GM18507 (cell line): ENCODE measurements at places on chromosomes 2 and 18.
A peak's percentile ranks its signal among the peaks of the same experiment; 100 is the strongest.

GRCh38 chr2:230824406-230824978, 40.2 kb upstream of the ITM2C start:
- peak; percentile 66 for DNase-seq

DNA sequence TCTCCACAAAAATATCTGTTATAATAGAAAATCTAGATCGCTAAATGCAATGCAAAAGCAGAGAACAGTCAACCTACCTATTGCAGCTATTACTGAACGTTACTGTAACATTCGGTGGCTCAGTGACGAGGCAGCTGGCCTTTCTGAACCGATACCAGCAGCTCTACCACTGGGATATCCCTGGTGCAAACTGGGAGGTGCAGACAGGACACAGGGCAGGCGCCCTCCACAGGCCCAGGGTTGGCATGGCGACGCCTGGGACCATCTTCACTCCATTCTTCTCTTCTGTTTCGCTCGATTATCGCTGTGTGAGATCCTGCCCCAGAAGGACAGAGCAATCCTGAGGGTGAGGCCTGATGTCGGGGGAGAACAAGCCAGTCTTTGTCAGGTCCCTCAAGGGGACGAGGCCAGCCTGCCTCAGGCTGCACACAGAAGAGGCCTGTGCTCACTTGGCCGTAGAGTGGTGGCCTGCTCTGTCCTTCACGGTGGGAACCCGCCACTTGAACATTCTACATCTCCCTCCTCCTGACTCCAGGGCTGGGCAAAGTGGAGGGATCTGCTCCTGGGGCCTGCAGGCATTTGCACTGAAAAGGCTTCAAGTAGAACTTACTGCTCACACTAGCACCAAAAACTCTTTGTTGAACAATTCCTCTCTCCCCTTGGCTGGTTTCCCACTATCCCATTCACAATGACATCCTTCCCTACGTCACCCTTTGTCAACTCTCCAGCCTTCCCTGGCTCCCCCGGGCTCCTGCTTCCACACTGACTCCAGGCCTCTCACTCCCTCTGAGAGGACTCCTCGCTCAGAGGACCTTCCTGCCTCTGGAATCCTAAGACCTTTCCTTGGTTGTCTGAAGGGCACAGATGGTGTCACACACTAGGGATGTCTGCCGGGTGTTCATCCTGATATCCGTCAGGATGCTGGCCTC, 49.7 kb downstream of the CYRIA start:
- no peak for DNase-seq

DNA sequence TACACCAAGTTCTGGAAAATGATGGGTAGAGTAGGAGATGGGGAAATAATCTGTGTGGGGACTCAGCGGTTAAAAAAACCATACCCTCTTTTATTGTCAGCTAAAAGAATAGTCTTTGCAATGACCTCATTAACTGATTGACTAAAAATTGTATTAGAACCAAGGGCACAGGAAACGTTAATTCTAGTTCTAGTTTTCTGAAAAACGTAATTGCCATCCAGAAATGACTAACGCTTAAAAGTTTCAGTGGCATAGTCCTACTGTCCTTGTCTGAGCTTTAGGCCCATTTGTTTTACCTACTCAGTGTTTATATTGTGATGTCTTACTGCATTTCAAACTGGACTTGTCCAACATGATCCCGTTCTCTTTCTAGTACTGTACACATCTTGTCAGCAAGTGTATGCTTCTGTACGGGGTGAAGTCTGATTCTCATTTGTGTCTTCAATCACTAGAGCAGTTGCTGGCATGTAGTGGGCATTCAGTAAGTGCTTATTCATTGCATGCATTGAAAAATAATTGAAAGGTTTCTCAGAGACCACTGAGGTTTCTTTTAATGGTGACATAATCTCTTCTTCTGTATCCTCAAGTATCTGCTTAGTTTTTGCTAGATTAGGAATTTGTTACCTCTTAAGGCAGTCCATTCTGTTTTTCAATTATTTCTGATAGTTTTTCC, 81.5 kb downstream of the ZNF407 start:
- DNase-seq: no peak

GRCh38 chr2:217755027-217755745, 247.6 kb downstream of the TNS1 start:
- DNase-seq: no peak

- no peak for DNase-seq
Observed at GRCh38 chr2:223971-224760, 39.7 kb downstream of the SH3YL1 start.

DNA sequence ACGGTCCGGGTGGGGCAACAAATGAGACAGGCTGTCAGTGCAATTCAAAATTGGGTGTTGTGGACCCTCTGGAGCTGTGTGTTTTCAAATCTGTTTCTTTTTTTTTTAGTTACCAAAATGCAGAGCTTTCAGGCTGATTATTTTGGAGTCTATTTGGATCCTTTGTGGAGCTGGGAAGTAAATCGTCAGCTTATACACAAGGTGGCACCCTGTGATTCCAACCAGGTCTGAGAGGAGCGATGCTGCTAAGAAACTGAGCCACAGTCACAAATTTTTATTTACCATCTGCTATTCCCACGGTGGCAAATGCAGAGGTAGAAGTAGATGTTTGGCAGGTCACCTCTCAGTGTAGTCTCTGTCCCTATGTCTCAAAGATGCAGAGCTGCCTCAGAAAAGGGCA, 3.8 kb upstream of the EPC2 start:
- no peak for DNase-seq

DNA sequence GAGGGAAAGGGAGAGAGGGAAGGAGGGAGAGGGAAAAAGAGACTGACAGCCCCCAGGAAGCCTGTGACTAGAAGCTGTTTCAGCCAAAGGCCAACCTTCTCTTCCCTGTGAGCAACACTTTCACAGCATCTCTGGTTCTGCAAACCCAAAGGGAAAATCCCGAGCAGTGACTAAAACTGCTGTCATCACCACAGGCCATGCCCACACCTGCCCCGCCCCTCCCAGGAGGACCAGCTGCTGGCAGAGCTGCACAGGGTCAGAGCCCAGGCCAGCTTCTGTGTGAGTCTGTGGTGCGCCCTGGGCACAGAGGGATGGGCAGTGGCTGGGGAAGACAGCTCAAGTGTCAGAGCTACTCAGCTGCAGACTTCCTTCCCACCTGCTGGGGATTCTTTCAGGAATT, 64.9 kb upstream of the OTOS start:
- DNase-seq: no peak

GRCh38 chr2:213995400-213996105, 415.3 kb upstream of the VWC2L start:
- DNase-seq: no peak

- DNase-seq: no peak
Observed at GRCh38 chr2:206518997-206519396, 75.7 kb downstream of the ADAM23 start.

DNA sequence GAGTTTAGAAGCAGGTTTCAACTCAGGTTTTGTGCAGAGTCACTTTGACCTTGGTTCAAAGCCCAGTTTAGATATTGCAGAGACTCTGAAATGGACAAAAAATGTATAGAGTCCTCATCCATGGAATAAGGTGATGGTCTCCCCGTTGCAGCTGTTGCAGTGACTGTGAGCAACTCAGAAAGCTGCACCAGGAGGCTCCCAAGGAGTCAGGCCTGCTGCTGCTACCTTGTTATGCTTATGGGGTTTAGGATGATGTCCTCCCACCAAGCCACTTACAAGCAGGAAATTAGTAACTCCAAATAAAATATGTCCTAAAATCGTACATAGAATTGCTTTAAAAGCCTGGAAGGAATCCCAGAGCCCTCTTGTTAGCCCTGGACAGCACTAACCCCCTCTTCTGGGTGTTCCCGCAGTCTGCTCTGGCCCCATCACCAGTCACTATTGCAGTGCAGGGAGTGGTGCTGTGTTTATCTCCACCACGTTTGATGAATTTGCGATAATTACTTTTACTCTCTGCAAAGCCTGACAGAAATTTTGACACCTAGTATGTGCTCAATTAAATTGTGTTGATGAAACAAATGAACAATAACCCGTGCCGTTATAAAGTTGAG, 189.0 kb downstream of the CNTNAP5 start:
- DNase-seq: no peak

DNA sequence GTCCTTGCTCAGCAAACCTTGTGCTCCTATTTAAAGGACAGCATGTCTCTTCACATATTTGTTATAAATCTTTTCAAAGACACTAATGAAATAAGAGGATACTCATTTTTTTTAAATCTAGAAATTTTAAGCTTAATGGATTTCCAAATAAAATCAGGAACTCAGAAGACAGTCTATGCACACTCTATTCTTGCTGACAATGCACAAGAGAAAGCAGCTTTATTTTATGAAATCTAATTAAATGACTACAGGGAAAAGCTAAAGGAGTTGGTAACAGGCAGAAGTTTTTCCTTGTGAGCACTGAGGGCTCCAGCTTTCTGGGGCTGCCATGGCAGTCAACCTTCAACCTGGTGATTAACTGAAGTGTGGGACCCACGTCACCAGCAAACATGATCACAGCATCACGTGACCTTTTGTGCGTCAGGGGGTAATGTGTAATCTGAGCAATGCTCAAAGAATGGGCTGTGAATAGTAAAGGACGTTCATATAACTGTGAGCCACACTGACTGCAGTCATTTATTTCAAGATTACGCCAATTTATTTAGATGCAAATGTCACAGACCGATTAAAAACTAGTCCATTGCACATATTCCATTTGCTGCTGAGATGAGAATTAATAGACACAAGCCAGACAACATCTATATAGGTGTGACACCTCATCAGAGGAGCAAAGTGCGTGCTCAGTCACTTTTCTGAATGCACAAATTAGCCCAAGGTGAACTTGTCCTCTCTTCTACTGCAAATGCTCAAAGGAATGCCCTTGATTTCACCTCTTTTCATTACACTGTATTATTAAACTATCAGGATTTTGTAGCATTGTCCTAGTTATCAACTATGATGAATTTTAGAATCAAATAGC, 11.6 kb upstream of the DNER start:
- DNase-seq: no peak

- no peak for DNase-seq
Observed at GRCh38 chr2:12587228-12587627, 129.5 kb upstream of the TRIB2 start.

- no peak for DNase-seq
Observed at GRCh38 chr2:218981390-218981880, 3.5 kb downstream of the FEV start.

- no peak for DNase-seq
Observed at GRCh38 chr2:12083081-12083581, 336.7 kb downstream of the LPIN1 start.

- no peak for DNase-seq
Observed at GRCh38 chr2:122680662-122681061, 925.2 kb downstream of the TSN start.

GRCh38 chr2:137151731-137152130, 386.4 kb downstream of the THSD7B start:
- no peak for DNase-seq

GRCh38 chr2:29650631-29651097, 270.7 kb downstream of the ALK start:
- no peak for DNase-seq

- DNase-seq: no peak
Observed at GRCh38 chr18:31102025-31102684, at the start of gene DSC2. Gene DSC2 (minus strand): TSS chr18:31102421. CDS start chr18:31101971, 450 bp downstream.

DNA sequence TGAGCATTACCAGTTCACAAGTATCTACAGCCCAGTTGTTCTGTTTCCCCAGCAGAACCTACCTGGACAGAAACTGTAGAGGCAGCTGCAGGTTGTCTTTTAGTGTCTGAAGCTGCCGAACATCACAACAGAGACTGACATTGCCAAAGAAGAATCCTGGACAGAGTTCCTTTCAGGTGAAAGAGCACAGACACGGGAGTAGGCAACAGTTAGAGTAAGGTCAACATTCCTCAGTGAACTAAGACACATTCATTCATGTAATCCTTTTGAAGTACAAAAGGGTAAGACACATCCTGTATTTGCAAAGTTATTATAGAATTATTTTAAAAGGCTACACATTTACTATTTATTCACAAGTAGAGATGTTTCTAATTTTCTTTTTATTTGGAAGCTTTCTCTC, 14.3 kb downstream of the NPC1 start:
- no peak for DNase-seq

DNA sequence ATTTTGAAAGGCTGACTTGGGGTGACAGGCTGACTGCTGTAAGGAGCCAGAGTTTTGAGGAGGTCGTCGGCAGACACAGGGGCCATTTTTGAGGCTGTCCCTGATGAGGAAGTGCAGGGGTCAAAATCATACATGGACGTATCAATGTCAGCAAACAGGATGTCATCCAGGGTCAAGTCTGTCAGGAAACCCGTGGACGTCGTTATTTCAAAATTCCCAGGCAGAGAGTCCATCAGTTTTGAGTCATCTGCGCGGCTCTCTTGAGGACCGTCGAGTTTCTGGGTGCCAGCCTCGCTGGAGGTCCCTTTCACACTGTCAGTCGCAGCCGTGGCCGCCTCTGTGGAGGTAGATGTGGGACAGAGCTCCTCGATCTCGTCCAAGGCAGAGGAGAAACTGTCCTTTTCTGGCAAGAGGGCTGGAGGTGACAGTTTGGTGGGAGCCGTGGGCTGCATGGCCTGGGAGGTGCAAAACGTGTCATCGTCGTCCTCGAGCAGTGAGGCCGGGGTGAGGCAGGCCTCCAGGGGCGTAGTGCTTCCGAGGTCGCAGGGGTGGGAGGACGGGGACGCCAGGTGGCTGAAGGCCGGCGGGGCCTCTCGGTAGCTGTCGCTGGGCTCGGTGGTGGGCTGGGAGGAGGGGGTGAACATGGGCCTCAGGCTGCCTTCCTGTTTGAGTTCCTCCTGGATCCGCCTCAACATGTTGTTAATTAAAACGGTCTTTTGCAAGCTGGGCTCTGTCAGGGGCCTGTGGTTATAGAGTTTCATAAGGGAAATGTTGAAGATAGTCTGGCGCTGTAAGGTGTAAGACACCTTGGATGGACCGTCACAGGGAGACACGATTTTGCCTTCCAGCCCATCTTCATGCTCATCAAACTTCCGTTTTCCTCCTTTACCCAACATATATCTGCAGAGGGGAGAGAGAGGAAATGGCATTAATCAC, 17.5 kb downstream of the SERTAD2 start:
- peak; percentile 55 for DNase-seq

GRCh38 chr2:172600557-172601008, 44.7 kb downstream of the PDK1 start:
- DNase-seq: no peak

DNA sequence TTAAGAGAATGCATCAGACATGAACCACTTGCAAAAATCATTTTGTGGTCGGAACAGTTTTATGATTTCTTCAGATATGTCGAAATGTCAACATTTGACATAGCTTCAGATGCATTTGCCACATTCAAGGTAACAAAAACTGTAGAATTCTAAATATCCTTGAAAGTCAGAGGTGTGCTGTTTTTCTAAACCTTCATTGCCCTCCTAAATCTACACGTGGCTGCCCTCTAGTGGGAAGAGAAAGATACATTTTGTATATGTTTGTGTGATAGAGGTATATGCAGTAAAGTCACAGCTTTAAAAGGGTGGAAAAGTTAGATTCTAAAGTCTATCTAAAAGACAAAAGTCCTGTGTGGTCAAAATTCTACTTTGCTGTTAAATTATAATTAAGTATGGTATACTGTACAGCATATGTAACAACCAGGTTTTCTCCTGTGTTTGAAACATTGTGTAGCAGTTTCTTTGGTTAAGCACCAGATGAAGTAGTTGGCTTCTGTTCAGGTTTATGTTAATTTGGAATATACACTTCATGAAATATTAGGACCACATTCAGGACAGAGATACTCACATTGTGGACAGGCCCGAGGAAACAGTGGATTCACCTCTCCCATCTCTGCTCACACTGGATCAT, 65.9 kb upstream of the ITM2C start:
- peak; percentile 20 for DNase-seq
